CD14-positive monocyte (primary cell): ENCODE measurements at places on chromosomes 1 and 21. TPM values are rescaled to one million over a fixed set of nuclear protein-coding genes. Genes with fewer than 3 reads are reported as not detected.

- DNase-seq, result no peak
- H3K27ac ChIP-seq, result no peak overlapping the region
- H3K4me1 ChIP-seq, result peaks cover 4% of the 10 kb centered on the region
- no peaks in the 10 kb centered on the region for H3K27me3 ChIP-seq
Observed at GRCh38 chr1:226772446-226773139, 33.5 kb upstream of the ITPKB start.

GRCh38 chr1:151192047-151192446 is 2.0 kb upstream of the VPS72 start:
- no peak for DNase-seq
- no peak overlapping the region for H3K4me3 ChIP-seq
- no peak overlapping the region for H3K27ac ChIP-seq
- no peaks in the 10 kb centered on the region for H3K27me3 ChIP-seq
- H3K36me3 ChIP-seq, result no peaks in the 10 kb centered on the region

DNA sequence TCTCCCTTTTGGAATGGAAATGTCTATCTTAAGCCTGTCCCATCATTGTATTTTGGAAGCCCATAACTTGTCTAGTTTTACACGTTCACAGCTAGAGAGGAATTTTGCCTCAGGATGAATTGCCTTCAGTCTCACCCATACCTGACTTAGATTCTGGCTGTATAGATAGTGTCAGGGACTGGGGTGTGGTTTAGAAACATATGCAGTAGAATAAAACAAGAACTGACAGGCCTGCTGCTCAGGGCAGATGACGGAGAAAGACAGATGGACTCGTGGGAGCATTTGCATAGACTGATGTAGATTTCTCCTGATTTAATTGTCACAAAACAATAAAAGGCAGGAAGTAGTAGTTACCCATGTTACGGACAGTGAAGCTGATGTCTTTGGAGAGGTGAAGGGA is 166.7 kb downstream of the UCK2 start:
- no peaks in the 10 kb centered on the region for H3K36me3 ChIP-seq
- no peak overlapping the region for H3K4me3 ChIP-seq
- H3K4me1 ChIP-seq, result no peaks in the 10 kb centered on the region
- H3K27me3 ChIP-seq, result no peaks in the 10 kb centered on the region

- H3K27ac ChIP-seq, result no peak overlapping the region
- H3K36me3 ChIP-seq, result no peaks in the 10 kb centered on the region
- DNase-seq, result no peak
- H3K27me3 ChIP-seq, result no peaks in the 10 kb centered on the region
- H3K4me1 ChIP-seq, result peaks cover 4% of the 10 kb centered on the region
Observed at GRCh38 chr1:27591622-27592021, 12.3 kb downstream of the AHDC1 start.

DNA sequence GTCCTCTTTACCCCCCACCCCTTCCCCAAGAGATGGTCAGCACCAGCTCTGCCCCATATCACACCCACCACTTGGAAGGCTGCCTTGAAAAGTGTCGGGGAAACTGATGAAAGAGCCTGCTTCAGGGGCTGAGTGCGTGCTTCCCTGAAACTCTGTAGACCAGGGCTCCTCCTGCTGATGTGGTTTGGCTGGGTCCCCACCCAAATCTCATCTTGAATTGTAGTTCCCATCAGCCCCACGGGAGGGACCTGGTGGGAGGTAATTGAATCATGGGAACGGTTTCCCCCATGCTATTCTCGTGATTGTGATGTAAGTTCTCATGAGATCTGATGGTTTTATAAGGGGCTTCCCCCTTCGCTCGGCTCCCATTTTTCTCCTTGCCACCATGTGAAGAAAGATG is 36.4 kb downstream of the UBIAD1 start:
- no peaks in the 10 kb centered on the region for H3K36me3 ChIP-seq
- DNase-seq, result no peak
- H3K4me1 ChIP-seq, result no peaks in the 10 kb centered on the region
- no peaks in the 10 kb centered on the region for H3K27me3 ChIP-seq
- H3K4me3 ChIP-seq, result no peak overlapping the region

GRCh38 chr21:45016031-45016405 is 58.4 kb upstream of the ADARB1 start:
- peaks cover 47% of the 10 kb centered on the region for H3K27me3 ChIP-seq
- no peaks in the 10 kb centered on the region for H3K4me1 ChIP-seq
- DNase-seq, result no peak
- no peaks in the 10 kb centered on the region for H3K36me3 ChIP-seq
- H3K4me3 ChIP-seq, result no peak overlapping the region

DNA sequence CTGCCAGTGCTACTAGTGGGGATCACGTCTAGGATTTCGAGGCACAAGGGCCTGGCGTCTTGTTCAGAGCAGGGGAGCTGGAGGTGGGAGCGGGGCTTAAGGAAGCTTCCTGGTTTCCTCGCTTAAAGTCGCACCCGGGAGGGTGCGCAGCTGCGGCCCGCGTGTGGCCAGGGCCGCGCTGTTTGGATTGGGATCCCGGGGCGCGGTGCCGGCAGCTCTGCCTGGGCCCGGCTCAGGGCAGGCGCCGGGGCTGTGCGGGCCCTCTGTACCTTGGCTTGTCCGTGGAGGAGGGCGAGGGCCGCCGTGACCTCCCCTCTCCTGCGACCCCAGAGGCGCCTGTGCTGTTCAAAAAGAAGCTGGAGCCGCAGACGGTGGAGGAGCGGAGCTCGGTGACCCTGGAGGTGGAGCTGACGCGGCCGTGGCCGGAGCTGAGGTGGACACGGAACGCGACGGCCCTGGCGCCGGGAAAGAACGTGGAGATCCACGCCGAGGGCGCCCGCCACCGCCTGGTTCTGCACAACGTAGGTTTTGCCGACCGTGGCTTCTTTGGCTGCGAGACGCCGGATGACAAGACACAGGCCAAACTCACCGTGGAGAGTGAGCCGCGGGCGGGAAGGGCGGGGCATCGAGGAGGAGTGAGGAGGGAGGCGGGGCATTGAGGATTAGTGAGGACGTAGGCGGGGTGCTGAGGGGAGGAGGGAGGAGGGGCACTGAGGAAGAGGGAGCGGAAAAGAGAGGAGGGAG is 67.8 kb downstream of the OBSCN start:
- peak overlapping the region; percentile 72 for H3K4me3 ChIP-seq
- no peak overlapping the region for H3K27ac ChIP-seq
- peaks cover 22% of the 10 kb centered on the region for H3K4me1 ChIP-seq
- H3K36me3 ChIP-seq, result no peaks in the 10 kb centered on the region
- H3K27me3 ChIP-seq, result no peaks in the 10 kb centered on the region
- peak; percentile 79 for DNase-seq

GRCh38 chr1:230306169-230306568 is 120.0 kb downstream of the PGBD5 start:
- no peak overlapping the region for H3K4me3 ChIP-seq
- no peaks in the 10 kb centered on the region for H3K4me1 ChIP-seq
- no peaks in the 10 kb centered on the region for H3K27me3 ChIP-seq
- H3K27ac ChIP-seq, result no peak overlapping the region
- H3K36me3 ChIP-seq, result no peaks in the 10 kb centered on the region

Gene PGLYRP3
- not detected for polyA plus RNA-seq

Gene SF3B4
- polyA plus RNA-seq, result 78.6 TPM

Gene CHIA
- not detected for polyA plus RNA-seq

Gene NBPF6
- not detected in 2 replicates for polyA plus RNA-seq

Gene LAPTM5
- polyA plus RNA-seq, result 1,019 TPM

Gene DYNLT5
- 0.28 TPM for polyA plus RNA-seq

Gene GBP4
- polyA plus RNA-seq, result 10.3 and 10.9 TPM in 2 replicates

Gene CDC42BPA
- 0.39 TPM for polyA plus RNA-seq
